ENCODE measurements at places on chromosomes 7 and 10.

GRCh38 chr7:32501522-32501921, 6.2 kb downstream of the AVL9 start:
- DNase-seq: no peak

- no peak for DNase-seq
Measured at GRCh38 chr7:14009453-14010418, 20.3 kb upstream of the ETV1 start.

DNA sequence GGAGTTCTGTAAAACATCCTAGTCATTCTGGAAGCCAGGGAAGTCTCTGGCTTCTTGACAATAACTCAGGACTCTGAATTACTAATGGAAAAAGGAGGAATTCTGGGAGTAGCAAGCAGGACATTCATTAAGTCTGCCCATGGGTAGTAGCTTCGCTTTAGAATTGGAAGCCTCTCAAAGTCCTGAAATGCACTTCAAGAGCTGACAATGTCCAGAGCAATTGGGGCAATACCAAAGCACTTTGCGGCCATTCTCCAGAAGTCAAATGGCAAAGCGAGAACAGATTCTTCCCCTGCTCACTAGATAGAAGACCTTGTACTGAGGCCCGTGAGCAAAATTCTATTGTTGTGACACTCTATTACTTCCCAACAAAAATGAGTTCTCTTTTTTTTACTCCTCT, 150.3 kb upstream of the FRMD4A start:
- DNase-seq: no peak

DNA sequence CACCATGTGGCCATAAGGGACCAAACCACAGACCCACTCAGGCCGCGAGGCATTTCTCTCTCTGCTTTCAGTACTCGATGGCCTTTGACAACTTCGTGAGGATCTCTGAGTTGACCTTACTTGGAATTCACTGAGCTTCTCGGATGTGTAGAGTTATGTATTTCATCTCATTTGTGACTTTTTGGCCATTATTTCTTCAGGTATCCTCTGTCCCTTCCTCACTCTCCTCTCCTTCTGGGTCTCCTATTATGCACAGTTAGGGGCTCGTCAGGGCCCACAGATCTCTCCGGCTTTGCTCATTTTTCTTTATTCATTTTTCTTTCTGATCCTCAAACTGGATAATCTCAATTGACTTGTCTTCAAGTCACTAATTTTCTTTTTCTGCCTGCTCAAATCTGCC, 16.6 kb upstream of the FOXL3 start:
- no peak for DNase-seq

DNA sequence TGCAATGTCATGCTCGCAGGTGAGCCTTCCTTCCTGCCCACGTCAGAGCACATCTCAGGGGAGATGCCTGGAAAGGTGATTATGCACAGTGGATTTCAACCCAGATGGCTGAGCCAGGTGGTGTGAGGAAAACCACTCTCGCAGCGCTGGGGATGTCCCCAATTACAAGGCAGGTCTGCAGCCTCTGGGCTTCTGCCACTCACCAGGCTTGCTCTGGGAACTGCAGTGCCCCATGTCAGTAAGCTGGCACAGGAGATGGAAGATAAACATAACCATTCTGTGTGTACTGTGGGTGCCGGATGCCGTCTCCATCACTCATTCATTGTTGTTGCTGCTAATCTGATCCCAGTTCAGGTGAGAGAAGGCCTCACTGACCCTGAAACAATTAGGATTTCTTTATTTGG, 222.9 kb upstream of the PITRM1 start:
- DNase-seq: no peak
